ENCODE measurements at places on chromosomes 1 and 21.

- no peak for DNase-seq
Measured at GRCh38 chr1:38277646-38278045, 231.1 kb upstream of the POU3F1 start.

DNA sequence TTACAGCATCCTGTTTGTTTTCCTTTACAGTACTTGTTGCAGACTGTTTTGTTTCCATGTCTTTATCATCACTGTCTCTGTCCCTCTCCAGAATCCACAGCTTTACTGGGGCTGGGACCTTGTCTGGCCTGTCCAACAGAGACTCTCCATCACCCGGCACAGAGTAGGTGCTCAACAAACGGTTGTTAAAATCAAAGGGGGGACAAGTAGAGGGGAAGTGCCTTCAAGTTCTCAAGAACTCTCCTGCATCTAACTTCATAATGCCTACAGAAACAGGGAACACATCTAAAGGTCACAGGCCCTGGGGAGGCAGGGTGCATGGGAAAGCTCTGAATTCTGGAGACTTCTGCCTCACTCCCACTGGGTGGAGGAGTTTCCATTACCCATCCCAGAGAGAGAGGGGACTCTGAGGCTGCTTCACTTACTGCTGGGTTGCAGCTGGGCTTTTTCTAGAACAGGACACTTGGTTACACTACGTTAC lies 2.3 kb upstream of the ECE1 start:
- no peak for DNase-seq

GRCh38 chr1:57378534-57378933 lies 45.3 kb downstream of the DAB1 start:
- no peak for DNase-seq

- no peak for DNase-seq
Measured at GRCh38 chr21:27673581-27673980, 706.7 kb upstream of the ADAMTS5 start.

DNA sequence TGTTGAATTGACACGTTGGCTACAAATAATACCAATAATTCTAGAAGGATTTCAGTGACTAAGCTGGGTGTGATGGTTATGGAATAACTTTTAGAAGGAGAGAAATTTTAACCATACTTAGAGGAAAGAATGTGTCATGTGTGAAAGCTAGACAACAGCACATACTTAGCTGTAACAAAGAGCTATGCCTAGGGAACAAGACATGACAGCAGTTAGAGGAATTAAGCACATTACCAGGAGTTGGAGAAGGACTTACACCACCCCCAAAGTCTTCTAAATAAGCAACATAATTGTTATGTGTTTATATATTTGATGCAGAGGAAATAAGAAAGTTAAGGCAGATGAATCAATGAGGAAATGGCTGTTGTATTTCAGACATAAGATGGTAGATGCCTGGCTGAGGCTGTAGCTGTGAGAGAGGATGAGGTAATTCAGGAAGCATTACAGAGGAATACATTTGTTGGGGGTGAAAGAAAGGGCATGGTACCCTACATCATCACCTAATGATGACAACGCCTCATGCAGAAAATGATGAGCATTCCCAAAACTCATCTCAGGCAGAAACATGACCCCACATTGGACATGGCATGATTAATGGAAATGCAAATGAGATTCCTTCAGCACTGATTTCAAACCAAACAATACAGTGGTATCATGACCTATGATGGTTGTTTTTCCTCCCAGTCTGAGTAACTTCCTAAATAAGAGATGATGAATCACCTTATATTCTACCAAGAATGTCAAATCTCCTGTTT lies 211.5 kb downstream of the LHX8 start:
- no peak for DNase-seq

DNA sequence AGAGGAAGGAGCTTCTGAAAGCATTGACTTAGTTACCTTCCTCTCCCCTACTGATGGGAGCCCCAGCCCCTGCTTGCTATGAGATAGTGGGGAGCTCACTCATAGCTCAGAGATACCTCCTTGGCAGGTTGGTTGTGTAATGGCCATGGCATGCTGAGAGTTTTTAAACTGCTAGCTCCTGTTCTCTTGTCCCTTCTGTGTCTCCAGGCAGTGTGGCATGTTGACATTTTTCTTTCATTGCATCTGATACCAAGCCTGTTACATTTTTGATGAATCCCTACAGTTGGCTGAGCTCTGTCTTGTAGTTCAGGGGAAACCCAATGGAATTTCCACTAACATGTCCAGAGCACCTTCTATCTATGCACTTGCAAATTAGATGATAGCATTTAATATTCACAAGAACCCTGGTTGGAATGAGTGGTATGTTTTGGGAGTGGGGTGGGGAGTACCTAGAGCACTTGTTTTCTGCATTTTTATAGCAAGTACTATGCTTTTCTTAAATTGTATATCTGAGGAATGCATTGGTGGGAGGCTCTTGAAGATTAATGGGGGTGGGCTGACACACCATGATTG lies 39.1 kb upstream of the EFCAB14 start:
- no peak for DNase-seq

- no peak for DNase-seq
Measured at GRCh38 chr1:67777016-67777415, 56.3 kb downstream of the GNG12 start.

- DNase-seq: no peak
Measured at GRCh38 chr21:28240586-28240985, 752.1 kb downstream of the LTN1 start.

- no peak for DNase-seq
Measured at GRCh38 chr1:234973426-234974250, 155.0 kb downstream of the TOMM20 start.

- DNase-seq: peak; percentile 66
Measured at GRCh38 chr1:169044296-169044695, 62.2 kb upstream of the ATP1B1 start.

GRCh38 chr1:943545-944340 lies 15.3 kb downstream of the NOC2L start:
- no peak for DNase-seq

- DNase-seq: no peak
Measured at GRCh38 chr1:53376742-53377437, 49.0 kb upstream of the LRP8 start.

DNA sequence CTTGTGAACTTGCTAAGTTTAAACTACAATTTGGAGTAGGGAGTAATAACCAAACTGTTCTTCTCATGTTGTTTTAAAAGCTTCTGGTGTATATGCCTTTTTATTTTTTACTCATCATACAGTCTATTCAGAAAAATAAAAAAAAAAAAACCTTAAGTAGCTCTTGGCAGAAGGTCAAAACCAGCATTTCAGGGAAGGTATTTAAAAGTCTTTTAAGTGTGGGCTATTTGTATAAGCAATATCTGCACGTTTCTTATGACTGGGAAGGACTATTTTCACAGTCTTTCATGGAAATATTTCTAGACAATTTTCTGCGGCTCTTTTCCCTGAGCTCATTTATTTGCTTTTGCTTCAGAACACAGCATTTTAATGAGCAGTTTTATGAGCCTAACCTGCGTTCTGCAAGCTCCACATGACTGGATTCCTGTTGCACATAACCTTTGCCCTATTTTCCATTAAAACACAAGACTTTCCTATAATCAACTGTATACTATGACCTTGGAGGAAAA lies 60.9 kb upstream of the C1orf105 start:
- peak; percentile 16 for DNase-seq

GRCh38 chr1:68497358-68497698 lies 446 bp upstream of the DEPDC1 start:
- DNase-seq: no peak

DNA sequence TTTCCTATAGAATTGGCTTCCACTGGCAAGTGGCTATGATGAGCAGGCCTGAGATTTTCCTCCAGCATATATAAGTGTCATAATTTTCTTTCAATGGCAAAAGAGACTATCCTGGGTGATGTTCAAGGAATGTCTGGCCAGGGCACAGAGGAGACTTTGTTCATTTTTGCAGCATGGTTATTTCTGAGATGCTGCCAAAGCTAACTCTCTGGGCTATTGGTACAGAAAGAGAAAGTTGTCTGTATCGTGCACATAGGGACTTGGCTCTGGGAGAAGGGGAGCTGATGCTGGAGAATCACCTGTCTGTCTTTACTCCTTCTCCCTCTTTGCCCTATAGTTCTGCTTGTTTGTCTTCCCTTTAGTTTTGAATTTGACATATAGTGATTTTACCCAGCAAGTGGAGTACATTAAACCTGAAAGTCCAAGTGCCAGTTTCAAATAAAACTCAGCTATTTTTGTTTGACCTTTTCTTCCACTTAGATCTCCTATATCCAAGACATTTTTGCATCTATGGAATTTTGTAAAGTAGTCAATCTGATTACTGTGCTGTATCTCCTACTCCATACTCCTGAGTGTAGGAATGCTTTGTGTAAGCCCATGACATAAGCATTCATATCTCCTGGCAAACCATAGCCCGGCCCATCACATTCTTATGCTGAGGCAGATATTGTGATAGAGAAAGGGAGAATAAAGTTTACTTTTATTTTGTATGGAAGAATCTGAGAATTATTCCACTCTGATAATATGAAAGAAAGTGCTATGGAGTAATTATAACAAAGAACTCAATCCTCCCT lies 3.9 kb downstream of the FNDC7 start:
- DNase-seq: no peak

DNA sequence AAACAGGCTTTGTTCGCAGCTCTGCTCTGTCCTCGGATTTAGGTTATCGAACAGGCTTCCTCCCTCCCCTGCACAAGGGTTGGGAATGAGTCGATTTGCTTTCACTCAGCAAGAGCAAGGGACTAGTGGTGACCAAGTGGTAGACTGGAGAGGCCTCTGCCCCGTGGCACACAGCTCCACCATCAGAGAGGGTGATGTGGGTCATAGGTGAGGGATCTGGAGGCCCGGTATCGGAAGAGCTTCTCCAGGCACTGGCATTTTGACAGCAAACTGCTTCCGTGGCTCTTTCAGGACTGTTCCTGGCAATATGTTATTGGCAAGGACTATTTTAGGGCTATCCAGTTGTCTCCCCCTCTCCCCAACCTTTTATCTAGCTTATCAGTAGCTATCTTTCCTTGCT lies 3.1 kb upstream of the ELF3 start:
- DNase-seq: no peak

GRCh38 chr21:45699251-45699942 lies 55.9 kb downstream of the PCBP3 start:
- DNase-seq: peak; percentile 18

GRCh38 chr1:236762410-236762809 lies 32.7 kb upstream of the MTR start:
- DNase-seq: no peak

DNA sequence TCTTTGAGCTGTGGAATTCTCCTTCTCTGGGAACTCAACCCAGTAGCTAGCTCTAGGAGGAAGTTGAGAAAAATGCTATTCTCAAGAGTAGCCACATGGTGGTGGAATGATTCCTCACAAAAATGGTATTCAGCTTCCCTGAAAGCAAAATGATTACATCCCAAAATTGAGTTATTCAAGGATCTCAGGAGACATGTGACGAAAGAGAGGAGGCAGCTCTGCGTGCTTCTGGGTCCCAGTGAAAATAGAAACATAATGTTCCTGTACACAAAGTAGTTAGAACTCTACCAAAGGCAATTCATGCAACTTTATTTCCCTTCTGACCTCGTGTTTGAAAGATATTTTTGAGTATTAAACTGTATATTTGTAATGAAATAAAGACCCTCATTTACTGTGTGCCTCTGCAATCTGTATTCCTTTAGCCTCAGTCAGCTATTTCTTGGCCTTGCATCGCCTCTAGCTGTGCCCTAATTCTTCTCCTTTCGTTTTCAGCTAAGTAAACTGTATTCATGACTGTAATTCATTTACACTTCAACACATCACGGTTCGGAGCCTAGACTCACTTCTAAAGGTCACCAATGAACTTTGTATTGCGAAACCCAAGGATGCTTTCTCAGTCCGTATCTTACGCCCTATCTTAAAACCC lies 167.3 kb downstream of the FASLG start:
- peak; percentile 42 for DNase-seq

GRCh38 chr1:153775458-153776327 lies 486 bp downstream of the SLC27A3 start:
- peak; percentile 76 for DNase-seq

DNA sequence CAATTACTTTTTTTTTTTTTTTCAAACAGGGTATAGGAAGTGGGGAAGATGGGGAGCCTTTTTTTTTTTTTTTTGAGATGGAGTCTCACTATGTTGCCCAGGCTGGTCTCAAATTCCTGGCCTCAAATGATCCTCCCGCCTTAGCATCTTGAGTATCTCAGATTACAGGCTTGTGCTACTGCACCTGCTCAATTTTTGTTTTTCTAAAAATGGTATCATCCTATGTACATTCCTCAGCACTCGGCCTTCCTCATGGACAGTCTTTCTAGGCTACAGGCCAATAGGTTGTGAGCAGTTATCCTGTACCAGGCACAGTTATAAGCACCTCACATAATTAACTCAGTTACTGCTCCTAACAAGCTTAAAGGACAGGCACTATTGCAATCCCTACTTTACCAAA lies 132.1 kb upstream of the EDN2 start:
- no peak for DNase-seq

- DNase-seq: no peak
Measured at GRCh38 chr1:81912383-81912782, 111.6 kb downstream of the ADGRL2 start.

- no peak for DNase-seq
Measured at GRCh38 chr1:64194168-64195080, 9.0 kb upstream of the UBE2U start.

DNA sequence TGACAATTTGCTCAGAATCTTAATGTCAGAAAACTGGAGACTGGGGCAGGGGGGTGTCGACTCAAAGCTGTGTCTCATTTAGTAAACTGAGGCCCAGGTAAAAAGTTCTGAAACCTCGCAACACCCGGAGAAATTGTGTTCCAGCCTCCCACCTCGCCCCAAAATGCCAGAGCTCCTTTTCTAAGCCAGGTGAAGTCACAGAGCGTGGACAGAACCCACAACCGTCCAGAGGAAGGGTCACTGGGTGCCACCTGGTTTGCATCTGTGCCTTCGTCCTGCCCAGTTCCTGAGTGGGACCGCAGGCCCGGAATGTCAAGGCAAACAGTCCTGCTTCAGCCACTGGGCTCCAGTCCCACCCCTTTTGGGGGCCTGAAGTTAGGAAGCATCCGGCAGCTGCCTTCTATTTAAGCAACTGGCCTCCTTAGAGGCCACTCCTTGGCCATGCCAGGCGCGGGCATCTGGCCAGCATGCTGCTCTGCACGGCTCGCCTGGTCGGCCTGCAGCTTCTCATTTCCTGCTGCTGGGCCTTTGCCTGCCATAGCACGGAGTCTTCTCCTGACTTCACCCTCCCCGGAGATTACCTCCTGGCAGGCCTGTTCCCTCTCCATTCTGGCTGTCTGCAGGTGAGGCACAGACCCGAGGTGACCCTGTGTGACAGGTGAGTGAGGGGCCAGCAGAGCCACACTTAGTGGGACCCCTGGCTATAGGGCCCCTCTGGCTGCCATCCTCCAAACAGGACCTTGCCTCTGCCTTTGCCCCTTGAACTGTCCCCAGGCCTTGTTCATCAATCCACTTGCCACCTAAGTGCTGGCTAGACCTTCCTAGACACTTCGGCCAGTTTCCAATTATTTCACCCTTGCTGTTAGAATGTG lies at the start of gene TAS1R1:
TAS1R1 (plus strand) TSS at position 401 of the 872 bp plus-strand sequence; CDS start at position 468, 67 bp downstream.
- DNase-seq: no peak

GRCh38 chr1:33424205-33424604 lies 6.7 kb downstream of the PHC2 start:
- DNase-seq: no peak

GRCh38 chr1:30514945-30515344 lies 208.4 kb downstream of the MATN1 start:
- no peak for DNase-seq
